ENCODE measurements at places on chromosomes 6 and 20.

DNA sequence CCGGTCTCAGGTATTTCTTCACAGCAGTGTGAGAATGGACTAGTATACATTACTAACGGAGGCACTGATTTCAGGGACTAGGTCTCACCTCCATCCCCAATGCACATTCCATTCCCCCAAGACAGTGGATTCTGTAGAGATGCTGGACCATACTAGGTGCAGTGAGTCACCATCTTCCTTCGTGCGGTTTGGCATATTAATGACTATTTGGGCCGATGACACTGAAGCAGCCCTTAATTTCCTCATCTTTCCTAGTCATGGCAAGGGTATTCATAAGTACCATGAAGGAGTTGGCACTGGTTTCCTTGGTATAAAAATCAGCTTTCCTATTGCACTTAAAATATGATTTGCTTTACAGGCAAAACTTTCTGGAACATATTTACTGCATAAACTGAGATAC lies 121.4 kb upstream of the TRAF3IP2 start:
- no peak for DNase-seq

DNA sequence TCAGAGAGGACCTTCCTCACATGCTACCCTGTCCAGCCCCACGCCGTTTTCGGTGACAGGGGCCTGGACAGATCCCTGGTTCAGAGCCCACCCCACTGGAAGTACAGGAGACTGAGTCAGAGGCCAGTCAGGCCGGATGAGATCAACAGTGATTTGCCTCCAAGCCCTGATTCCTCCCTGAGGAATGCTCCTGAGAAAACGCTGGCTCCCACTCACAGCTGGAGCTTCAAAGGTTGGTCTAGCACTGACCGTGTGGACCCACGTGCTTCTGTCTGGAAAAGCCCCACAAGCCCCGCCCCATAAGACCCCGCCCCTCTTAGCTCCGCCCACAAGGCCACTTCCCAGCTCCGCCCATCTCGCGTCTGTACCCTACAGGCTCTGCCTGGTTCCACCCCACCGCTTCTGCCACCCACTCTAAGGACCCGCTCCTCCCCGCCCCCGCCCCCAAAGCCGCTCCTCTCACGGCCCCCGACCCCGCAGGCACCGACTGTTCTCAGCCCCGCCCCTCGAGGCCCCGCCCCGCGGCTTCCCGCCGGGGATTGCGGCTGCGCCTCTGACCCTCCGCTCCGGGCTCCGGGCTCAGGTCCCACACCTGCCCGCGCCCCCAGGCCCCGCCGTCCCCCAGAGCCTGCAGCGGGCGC lies 64.9 kb upstream of the BHLHE23 start:
- DNase-seq: peak; percentile 93

GRCh38 chr6:90431576-90431975 lies 134.9 kb upstream of the BACH2 start:
- no peak for DNase-seq

GRCh38 chr20:33431797-33432381 lies 11.7 kb downstream of the SNTA1 start:
- DNase-seq: no peak

DNA sequence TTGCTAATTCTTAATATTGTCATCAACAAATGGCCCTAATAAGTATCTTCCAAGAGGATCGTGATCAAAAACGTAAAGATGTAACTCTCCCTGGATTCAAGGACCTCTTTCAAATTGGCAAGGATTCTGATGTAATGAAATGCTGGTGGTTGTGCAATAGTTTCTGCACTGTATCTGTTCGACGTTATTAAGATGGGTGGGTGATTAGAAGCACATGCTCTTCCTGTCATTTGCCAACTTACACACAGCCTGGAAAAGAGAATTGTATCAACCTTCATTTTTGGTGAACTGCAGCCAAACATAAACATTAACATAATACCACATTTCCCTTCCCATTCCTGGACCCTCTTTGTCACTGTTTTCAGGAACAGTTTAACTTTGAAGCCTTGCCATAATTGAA lies 9.8 kb downstream of the FOXQ1 start:
- no peak for DNase-seq

DNA sequence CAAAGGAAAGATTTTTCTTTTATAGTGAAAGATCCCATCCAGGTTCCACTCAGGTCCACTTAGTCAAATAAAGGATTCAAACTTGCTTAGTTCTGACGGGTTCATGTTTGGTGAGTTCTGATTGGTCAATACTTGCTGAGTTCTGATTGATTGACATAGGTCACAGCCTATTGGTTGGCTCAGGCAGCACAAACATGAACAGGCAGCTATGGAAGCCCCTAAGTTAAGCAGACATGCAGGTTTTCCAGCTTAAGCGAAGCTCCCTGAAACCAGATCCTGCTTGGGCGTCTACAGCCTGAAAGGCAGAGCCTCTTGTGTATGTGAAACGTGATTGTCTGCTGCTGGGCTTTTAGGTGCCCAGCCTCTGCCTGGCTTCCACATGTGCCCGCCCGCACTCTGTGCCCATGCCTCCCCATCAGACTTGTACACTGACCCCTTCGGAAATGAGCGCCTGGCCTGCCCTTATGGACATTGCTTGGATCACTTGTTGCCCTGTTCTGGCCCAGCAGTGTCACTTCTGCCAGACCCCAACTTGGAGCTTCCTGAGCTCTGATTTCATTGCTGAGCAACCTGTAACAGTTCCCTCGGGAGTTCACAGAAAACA lies 45.4 kb upstream of the ECI2 start:
- no peak for DNase-seq

DNA sequence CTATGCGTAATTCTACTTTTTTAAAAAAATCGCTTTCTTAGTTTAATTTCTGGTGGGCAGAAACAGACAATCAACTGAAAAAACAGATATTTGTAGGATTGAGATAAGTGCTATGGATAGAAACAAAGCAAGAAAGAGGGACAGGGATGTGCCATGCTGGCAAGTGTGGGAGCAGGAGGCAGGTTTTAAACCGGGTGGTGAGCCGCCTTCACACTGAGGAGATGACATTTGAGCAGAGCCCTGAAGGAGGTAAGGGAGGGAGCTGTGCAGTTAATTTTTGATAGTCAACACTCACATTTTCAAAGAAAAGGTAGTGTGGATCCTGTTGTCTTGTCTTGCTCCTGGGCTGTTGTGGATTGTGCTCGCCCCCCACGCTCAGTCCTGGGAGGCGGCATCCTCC lies 46.8 kb upstream of the TMEM217 start:
- no peak for DNase-seq

- DNase-seq: no peak
Observed at GRCh38 chr6:7809346-7809745, 83.4 kb downstream of the BMP6 start.

GRCh38 chr6:163877877-163878639 lies 463.5 kb downstream of the QKI start:
- DNase-seq: no peak

- DNase-seq: no peak
Observed at GRCh38 chr6:29828471-29828797, 809 bp downstream of the HLA-G start.

GRCh38 chr20:57570145-57570850 lies 9.4 kb downstream of the PCK1 start:
- peak; percentile 97 for DNase-seq

DNA sequence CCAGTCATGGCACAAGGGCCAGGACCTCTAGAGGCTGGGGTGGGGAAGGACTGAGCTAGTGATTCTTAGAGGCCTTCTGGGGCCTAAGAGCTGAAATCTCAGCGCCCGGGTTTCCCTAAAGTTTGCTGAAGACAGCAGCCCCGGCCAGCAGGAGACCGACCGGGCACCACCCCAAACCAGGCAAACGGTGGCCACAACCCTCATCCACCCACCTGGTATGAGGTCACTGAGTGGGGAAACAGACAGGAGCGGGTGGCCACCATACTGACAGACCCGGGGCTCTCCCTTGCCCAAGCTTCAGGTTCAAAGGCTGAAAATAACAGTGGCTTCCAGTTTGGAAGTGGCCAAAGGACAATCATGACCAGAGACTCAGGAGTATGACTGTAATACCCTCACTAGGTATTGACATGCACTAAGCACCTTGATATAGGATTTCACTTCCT lies 35.0 kb upstream of the ID1 start:
- no peak for DNase-seq

DNA sequence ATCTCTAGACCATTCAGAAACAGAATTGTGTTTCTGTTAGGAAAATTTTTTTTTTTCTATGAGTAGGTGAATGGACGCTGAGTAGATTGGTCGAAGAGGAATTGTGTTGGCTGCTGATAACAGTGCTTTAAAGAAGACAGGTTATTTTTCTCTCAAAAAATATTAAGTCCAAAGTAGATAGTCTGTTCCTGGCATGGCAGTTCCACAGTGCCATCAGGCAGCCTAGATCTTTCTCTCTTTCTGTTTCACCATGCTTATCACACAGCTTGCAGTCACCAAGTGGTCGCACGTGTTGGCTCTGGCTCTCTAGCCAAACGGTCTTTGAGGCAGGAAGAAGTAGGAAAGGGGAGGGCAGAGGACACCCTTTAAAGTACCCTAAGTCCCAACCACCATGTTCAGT lies 22.4 kb upstream of the SERINC3 start:
- no peak for DNase-seq

GRCh38 chr20:1943275-1944002 lies 48.2 kb downstream of the SIRPA start:
- DNase-seq: no peak

DNA sequence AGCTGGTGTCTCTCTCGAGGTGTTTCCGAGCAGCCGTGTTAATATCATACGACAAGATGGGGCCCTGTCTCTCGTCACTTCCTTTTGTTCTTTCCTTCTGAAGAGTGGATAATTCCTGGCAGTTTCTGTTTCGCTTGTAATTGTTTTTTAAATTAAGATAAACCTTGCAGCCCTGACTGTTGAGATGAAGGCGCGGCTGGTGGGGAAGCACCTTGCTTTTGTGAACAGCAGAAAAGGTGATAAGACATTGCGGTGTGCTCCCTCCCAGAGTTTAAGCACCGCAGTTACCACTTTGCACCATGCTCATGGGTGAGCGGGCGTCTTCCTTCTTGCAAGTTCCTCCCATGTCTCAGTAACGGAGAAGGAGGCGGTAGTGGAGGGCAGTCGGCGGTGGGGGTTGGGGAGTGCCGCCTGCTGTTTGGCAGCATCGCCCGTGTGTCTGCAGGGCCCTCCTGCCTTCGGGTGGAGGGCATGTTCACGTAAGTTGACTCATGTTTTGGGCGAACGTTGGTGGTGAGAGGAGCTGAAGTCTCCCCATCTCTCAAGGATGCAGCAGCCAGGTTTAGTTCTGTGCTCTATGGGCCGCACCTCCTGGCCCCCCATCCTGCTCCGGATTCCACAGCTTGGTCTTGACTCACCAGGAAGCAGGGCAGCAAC lies 345.9 kb downstream of the TAF4 start:
- no peak for DNase-seq

DNA sequence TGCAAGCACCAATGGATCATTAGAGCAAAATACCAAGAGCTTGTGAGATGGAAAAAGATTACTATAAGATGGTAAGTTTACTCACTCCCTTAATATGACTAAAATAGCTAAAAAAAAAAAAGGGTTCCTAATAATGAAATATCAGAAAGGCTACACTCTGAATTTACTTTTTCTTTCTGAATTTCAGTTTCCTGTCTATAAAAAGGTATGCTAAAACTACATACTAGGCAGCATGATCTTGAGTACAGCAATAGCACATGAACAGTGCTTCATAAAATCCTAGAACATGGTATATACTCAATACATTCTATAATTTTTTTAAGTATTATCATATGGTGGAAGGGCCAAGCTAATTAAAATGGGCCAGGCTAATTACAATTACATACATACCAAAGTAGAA lies 24.0 kb upstream of the FAM135A start:
- DNase-seq: no peak

DNA sequence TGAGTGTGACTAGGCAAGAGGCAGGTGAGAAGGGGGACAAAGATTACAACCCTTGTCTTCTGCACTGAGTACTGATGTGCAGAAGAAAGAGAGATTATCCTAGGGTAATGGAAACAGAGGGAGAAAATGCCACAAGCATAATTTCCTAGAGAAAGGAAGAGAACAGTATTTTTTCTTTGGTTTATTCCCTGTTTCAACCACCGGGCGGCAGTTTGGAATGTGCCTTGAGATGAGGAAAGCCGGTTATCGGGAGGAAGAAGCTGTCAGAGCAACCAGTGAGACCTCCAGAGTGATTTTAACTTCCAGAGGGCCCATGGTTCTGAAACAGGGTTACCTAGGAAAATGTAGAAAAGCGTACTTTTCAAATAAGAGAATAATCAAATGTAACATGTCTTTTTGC lies 121.4 kb downstream of the REV3L start:
- peak; percentile 40 for DNase-seq

GRCh38 chr6:3181105-3181504 lies 23.8 kb upstream of the TUBB2A start:
- no peak for DNase-seq

DNA sequence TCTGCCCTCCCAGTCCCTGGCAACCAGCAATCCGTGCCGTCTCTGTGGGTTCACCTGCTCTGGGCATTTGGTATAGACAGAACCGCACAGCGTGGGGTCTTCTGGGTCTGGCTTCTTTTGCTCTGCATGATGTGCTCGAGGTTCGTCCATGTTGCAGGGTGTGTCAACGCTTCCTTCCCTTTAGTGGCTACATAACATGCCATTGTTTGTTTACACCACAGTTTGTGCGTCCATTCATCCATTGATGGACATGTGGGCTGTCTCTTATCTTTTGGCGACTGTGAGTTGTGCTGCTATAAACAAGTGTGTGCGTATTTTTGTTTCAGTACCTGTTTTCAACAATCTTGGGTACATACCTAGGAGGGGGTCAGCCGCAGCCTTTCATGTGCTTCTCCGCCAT lies 149.5 kb upstream of the RPS6KA2 start:
- no peak for DNase-seq

DNA sequence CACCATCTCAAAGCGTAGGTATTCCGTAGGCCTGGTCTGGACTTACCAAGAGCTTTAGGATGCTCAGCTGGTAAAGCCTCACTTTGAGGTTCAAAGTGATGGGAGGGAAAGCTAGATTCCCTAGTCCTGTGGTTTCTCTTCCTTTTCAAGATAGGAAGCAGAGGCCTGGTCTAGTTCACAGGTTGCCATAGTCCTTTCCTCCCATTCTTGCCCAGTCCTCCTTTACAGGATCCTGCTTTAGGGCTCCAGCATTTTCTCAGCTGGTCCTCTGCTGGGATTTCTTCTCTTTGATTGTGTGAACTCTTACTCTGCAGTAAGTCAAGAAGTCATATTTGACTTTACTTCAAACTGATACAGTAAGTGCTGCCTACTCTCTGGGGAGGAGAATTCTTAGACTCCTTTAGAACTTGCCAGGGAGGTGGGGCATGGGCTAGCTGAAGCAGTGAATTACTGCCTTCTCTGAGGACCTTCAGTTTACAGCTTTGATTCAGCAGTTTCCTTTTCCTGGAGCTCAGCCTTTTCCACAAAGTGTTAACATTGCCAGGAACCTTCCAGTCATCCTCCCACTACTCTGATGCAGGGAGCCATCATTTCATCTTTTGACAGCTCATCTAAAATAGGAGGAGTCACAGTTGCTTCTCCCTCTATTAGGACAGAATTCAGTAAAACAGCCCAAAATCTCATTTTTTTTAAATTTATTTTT lies 42.8 kb upstream of the PLCG1 start:
- no peak for DNase-seq

- no peak for DNase-seq
Observed at GRCh38 chr6:170147832-170148708, 142.8 kb downstream of the DLL1 start.
